ENCODE measurements at places on chromosomes 12 and 14.
A peak's percentile ranks its signal among the peaks of the same experiment; 100 is the strongest.

DNA sequence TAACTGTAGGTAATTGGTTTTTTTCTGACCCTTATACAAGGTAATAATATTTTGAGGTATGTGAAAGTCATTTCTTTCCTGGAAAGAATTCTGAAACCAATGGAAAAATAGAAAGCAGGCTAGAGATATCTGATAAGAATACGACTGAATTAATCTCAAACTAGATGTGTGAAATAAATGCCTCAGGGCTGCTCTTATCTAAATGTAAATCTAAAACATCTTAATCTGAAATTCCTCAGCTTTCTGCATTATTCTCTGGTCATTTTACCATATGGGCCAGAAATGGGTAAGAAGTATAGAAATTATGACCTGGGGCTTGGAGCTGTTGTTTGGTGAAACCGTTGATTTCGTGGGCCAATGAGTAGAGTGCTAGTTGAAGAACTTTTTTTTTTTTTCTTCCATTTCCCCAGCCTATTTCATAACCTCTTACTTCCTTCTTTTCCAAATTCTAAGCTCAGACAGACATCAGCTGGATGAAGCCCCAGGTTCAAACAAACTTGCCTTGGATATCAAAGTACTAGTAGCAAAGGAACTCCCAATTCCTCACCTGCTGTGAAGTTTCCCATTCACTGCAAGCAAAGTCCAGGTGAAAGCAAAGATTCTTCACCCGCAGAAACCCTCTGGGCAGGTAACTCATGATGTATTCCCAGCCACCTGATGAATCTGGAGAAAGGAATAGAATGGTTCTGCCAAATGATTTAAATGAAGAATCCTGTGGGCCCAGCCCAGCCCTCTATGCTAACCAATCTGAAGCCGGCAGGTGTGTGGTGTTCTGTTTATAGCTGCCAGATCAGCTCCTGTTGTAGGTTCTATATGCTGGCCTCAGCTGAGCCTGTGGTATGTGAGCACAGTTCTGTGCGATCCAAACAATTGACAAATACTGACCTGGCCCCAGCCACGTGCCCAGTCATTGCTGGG lies 9.7 kb upstream of the FOS start:
- no peak for DNase-seq

DNA sequence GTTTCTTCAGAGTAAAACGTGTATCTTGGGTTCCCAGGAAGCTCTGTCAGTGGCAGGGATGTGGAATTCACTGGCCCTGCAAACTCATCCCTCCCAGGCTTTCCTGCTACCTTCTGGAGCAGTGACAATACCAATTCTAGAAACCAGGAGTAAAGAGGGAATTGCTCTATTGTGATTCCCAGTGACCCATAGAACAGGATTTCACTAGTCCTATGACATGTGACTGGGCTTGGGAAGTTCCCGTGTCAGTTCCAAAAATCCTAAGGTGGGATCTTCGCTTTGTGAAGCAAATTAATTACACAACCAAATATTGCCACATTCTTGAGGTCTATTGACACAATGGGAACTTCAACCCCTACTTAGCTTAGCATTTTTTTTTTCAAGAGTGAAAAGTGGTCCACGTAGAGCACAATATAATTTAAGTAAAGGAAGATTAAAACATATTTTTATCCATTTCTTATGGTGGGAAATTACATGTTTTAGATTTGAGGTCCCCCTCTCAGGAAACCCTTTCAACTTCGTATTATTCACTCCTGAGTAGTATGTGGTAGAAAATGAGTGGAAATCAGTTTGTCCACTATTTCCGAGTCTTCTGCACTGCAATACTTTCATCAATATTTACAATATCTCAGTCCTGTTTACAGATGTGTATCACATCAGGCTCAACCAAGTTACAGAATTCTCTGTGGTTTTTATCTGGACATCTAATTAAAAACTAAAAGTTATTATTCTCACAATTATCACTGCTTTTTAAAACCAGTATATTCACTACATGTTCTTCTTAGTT lies 88.9 kb upstream of the SOX5 start:
- DNase-seq = no peak

DNA sequence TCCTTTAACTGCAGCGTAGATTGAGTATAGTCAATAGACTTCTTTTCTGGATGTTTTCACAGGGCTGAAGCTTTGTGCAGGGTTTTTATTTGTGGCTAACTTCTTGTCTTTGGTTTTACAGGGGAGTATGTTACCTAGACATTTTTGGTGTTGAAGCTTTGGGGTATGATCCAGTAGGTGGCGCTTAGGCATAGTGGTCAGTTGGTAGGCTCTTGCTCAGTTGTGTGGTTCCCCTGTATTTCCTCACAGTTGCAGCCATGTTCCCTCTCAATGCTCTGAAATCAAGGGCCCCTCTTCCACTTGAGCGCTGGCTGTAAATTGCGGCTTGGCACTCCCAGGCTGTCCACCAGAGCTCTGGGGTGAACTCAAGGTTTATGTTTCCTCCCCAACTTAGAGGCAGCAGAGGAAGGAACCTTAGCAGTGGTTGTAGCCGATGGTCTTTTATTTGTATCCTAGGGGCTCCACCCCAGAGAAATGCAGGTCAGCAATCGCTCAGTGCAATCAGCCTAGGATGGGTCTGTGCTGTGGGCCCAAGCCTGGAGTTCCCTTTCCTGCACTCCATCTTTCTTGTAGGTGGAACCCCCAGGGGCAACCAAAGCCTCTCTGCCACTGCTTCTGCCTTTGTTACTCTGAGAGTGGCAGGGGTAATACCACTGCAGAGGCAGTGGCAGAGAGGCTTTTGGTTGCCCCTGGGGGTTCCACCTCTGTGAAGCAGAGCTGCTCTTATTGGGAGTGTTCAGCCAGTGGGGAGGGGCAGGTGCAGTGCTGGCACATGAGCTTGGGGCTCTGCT lies 55.1 kb downstream of the CMAS start:
- no peak for DNase-seq

GRCh38 chr12:103793046-103793445 lies 48.0 kb downstream of the NT5DC3 start:
- DNase-seq = no peak

DNA sequence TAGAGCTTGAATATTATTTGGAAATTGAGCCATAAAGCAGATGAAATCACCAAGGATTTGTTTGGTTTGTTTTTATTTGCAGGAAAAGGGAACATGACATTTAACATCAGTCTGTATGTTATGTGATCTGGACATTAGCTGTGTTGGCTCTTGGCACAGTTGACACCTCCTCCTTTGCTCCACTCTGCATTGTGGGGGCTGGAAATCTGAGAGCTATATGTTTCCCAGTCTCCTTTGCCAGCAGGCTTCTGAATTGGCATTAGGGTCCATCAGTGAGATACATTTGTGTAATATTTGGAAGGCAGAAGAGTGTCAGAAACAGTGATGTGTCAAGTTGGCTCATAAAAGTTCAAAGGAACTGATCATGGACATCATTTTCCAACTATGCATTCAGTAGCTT lies 322.1 kb upstream of the ATP2B1 start:
- no peak for DNase-seq

GRCh38 chr14:87944987-87945604 lies 47.9 kb downstream of the GALC start:
- no peak for DNase-seq

- DNase-seq = no peak
Measured at GRCh38 chr14:26896447-26896846, 298.6 kb upstream of the NOVA1 start.

DNA sequence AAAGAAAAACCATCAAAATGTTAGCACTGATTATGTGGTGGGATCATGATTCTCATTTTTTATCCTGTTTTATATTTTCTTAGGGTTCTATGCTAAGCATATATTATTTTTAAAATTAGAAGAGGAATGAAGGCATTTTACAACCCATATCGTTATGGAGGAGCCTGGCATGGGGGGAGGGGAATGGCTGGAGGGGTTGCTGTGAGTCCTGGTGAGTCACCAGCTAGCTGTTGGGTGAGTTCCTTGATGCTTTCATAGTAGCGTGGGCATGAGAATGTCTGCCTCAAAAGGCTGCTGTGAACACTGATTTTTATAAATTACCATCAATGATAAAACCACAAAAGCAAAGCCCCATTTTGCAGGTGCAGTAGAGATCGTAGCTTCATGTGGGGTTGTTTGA lies 46.9 kb downstream of the C14orf132 start:
- no peak for DNase-seq

GRCh38 chr14:38078393-38078792 lies 129.3 kb upstream of the SSTR1 start:
- DNase-seq = no peak

DNA sequence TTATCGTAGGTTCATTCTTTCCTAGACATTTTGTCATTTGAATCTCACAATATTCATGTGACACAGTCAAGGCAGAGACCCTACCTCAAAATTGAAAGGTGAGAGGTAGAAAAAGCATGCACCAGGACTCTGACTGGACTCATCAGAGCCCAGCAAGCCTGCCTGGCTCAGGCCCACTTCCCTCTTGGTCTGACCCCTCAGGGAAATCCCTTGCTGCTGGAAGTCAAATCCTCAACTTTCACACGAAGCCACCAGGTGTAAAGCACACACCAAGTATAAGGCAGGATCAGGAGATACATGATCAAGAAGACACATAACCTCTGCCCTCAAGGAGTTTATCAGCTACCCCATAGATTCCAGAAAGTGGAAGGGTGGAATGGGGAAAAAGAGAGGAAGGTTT lies 18.8 kb downstream of the NIN start:
- DNase-seq = no peak

- no peak for DNase-seq
Measured at GRCh38 chr12:111367661-111368221, 1.2 kb downstream of the PHETA1 start.

DNA sequence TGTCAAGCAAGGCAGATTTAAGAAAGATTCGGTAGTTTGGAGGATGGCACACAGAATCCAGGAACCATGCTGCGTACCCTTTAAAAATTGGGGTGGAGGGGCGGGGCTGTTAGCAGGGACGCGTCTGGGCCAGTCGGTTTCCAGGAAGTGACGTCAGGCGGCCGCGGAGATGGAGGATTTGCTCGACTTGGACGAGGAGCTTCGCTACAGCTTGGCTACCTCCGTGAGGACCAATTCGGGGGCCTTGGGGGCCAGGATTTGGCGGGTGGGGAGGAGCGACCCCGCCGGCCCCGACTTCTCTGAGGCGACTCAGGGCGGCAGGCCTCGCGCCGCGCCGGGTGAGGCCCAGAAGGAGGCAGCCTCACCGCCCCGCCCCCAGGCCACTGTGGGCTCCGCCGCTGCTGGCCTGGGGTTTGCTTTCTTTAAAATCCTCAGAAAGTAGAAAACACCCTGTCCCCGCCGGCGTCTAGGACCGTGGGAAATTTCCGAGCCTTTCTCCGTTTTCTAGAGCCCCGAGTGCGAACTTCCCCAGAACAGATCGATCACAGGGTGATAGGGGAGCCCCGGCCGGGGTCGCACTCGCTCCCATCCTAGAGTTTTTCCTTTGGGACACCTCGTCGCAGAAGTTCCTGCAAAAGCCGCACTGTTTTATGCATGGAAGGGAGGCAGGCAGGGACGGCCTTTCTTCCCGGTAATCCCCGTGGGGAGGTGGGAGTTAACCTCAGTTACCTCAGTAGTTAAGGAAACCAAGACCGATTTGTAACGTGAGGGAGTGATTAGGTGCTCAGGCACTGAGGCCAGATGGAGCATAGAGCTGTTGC lies at the start of gene IFT43:
Gene IFT43, plus strand, starts transcription at position 146 of the 821 bp plus-strand sequence. Its CDS starts 24 bp downstream, at position 170.
- peak; percentile 66 for DNase-seq

DNA sequence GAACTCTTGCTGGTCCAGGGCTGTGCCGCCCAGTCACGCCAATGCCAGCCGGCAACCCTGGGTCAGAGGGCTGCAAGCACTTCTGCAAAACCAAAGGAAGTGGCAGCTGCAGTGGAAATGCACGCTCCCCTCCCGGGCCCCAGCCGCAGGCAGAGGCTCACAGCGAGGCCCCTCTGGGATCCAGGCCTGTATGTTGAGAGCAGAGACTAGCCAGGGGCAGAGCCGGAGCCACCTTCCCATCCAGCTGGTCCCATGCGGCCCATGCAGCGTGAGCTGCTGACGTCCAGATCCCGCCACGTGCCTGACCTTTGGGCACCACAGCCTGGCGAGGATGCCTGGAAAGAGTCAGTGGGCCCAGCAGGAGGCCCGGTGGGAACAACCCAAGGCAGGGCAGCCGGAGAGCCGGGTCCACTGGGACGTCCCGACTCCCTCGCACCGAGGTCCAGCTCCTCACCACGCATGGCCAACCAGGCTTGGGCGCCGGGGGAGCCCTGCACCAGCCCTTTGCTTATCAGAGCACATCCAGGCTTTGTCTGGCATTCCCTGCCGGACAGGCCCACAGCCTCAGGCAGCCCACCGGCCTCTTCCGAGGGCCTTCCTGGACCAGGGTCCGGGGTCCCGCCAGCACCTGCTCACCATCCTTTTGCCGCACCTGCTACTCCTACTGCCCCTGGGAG lies 4.3 kb downstream of the GPR132 start:
- no peak for DNase-seq

GRCh38 chr12:124451637-124452243 lies 115.7 kb downstream of the NCOR2 start:
- peak; percentile 57 for DNase-seq

GRCh38 chr12:65997056-65997455 lies 133.5 kb downstream of the LLPH start:
- DNase-seq = no peak

DNA sequence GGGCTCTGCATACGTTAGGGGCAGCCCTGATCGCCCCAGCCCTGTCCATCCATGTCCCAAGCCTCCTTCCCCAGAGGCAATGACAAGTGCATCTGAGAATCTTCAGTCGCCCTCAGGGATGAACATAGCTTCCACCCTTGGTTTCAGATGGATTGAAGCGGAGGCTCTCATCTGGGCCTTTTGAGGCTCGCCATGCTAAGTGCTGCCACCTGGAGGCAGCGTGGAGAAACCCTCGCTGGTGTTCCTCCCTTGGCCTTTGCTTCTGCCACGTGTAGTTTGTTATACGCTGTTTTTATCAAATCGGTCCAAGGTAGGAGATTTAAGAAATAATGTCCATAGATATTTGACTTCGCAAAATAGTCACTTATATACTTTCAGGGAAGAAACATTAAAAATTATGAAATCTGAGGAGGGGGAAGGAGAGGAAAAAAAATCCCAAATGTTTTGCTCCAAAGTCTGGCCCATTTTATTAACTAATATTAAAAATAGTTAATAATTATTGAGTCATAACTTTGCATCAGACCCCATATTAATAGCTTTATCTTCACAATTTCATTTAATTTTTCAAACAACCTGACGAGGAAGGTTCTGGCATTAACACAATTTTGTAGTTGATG lies 28.8 kb upstream of the LRRC10 start:
- DNase-seq = peak; percentile 50

DNA sequence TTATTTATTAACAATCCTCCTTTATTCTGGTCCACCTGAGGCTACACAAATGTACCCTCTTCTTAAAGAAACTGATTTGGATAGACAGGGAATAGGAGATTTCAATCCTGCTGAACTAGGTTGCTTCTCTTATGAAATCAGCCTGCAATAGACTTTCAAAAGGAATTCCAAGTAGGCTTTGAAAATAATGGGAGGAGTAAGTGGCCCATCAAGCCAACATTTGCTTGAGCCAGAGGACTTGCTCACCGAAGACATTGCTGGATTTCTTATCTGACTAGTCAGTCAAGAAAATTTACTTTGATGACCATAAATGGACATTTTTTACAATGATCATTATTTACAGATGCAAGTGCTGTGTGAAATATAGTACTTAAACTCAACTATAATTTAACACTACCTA lies 82.8 kb upstream of the RASSF8 start:
- DNase-seq = no peak
